Germinal center (tissue), 1 donor: ENCODE measurements at places on chromosomes 12 and 14.

DNA sequence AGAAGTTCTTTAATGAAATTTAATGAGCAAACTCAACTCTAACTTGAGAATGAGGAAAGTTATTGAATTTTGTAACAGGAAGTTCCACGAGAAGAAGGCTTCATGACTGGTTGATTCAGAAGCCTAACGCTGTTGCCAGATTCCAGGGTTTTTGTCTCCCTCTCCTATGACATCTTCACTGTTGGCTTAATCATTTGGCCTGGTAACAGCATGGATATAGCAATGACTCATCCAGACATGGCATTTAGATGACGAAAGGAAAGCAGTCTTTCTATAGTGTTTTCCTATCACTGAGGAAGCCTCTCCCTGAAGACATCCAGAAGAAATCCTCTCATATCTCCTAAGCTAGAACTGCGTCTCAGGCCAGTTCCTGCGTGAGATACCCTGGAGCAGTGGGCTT, 9.4 kb upstream of the KCNA1 start:
- DNase-seq, result no peak

- no peak for DNase-seq
Observed at GRCh38 chr12:106764738-106765137, 9.7 kb upstream of the RIC8B start.

- DNase-seq, result no peak
Observed at GRCh38 chr12:68842784-68843567, 35.0 kb downstream of the MDM2 start.

GRCh38 chr12:15289192-15289591, 33.1 kb upstream of the PTPRO start:
- DNase-seq, result no peak

DNA sequence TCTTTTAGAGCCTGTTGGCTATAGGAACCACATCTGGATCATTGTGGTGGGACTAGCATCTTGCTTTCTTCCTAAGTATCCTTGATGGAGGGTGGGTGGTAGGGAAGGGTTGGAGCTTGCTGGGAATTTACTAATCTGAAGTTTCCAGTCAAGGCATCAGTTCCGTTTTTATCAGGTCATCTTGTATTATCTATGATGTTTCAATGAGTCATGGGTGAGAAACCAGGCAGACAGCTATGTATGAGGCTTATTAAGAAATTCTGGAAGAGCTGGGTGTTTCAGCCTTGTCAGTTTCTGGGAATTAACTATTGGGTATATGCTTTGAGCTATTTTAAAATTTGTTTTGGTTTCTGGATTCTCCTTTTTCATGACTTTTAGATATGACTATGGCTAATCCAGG, 11.3 kb downstream of the TSFM start:
- DNase-seq, result no peak

GRCh38 chr12:73517859-73518258, 1019.8 kb upstream of the ATXN7L3B start:
- no peak for DNase-seq

DNA sequence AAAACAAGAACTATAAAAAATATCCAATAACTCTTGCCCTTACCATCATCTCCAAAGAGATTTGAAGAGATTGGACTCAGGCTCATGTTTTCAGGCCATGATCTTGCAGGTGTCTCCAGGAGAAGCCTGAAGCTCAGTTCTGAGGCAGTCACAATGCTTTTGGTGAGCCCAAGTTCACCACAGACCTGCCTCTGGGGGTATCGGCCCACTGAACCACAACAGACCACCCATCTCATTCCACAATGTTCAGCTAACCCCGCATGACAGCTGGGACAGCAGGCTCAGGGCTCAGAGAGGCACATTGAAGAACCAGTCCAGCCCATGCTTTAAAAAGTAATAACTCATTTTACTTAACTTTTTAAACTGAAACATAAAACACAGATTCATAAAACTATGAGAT, 28.3 kb upstream of the APOLD1 start:
- DNase-seq, result no peak

- DNase-seq, result no peak
Observed at GRCh38 chr12:21773263-21773741, 1.2 kb downstream of the KCNJ8 start.

DNA sequence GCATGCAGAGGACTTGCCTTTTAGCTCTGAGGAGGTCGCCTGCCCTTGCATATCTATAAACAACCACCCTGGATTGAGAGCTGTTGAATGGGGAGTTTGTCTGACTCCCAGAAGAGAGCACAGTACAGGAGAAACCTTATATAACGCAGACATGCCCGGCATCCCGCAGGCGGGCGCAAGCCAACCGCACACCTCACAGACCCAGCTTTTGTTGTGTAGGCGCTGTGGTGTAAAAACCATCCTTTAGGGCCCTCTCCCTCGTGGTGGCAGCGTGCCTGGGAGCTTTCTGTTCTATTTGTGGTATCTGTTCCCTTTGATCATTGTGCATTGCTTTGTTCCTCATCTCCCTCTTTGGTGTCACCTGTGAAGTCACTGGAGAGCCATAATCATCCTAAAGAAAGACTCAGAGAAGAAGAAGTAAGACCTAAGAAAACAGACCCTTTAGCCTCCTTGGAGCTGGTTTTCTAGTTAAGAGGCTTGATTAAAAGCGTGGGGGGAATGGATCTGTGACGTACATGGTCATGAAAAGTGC, 77.7 kb downstream of the ETV6 start:
- no peak for DNase-seq

GRCh38 chr12:46516238-46516932, 143.8 kb upstream of the SLC38A2 start:
- no peak for DNase-seq

GRCh38 chr14:90671382-90672234, 144.6 kb downstream of the TTC7B start:
- DNase-seq, result peak; percentile 19

DNA sequence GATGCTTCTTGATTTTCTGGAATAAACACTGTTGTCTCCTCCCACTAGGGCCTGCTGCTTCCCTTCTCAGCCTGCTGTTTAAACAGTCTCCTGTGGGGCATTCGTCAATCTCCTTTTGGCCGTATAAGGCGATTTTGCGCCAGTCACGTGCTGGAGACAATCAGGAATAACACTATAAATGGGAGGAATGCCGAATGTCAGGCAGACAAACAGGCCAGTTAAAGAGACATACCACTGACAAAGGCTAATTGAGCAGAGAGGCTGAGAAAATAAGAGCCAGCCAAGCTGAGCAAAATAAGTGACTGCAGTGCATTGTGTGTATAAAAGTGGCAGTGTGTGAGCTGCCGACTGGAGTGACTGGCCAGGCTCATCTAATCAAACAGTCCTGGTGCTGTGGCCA, 23.3 kb downstream of the DMAC2L start:
- no peak for DNase-seq

DNA sequence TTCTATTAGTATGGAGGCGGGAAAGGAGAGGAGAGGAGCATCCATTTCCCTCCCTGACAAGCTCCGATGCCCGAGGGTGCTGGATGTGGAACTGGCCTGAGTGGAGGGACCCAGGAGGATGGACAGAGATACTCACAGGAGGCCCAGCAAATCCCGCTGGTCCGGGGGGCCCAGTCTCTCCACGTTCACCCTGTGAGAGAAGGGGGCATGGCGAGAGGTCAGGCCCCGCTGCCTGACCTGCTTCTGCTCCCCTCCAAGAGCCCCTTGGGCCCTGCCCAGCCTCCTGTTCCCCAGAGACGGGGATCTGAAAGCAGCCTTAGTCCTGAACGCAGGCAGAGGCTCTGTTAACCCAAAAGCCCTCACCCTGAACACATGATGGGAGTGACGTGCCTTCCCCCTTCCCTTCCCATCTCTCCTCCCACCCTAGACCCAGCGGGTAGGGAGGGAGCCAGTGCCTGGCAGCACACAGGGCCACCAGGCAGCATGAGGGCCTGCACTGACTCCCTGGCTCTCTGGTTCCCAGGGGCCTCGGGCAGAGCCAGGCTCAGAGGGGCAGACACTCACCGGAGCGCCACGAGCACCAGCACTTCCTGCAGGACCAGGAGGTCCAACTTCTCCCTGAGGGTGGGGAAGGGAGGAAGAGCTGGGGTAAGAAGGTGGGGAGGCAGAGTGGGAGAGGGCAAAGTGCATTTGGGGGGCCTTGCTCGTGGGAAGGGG, 17.5 kb downstream of the TMEM106C start:
- no peak for DNase-seq

GRCh38 chr14:56159066-56159465, 40.9 kb downstream of the PELI2 start:
- DNase-seq, result no peak

DNA sequence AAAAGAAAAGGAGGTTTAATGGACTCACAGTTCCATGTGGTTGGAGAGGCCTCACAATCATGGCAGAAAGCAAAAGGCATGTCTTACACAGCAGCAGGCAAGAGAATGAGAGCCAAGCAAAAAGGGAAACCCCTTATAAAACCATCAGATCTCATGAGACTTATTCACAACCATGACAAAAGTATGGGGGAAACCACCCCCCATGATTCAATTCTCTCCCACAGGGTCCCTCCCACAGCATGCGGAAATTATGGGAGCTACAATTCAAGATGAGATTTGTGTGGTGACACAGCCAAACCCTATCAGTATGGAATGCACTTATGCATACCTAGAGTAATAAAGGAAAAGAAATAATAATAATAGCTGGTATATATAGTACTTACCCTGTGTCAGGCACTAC, 4.5 kb upstream of the GLIPR1 start:
- DNase-seq, result no peak

DNA sequence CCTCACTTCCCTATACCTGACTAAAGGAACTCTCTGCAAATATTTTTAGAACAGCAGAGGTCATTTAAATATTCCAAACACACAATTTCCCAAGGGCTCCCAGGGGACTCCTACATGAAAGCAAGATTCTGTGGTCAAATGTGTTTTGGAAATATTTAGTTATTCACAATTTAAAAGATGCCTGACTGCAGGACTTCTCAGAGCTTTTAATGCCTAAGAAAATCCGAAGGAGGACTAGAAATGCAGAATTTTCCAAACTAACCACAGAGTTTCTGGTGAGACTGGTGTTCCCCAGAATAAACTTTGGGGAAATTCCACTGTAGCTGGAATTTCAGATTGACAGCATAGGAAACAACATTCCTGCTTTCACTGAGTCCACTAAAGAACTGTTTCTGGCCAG, 84.8 kb upstream of the MAP1LC3B2 start:
- DNase-seq, result no peak

- DNase-seq, result peak; percentile 35
Observed at GRCh38 chr12:89493670-89494302, 30.8 kb downstream of the GALNT4 start.

- peak; percentile 22 for DNase-seq
Observed at GRCh38 chr14:38721822-38722431, 381.1 kb downstream of the SEC23A start.

DNA sequence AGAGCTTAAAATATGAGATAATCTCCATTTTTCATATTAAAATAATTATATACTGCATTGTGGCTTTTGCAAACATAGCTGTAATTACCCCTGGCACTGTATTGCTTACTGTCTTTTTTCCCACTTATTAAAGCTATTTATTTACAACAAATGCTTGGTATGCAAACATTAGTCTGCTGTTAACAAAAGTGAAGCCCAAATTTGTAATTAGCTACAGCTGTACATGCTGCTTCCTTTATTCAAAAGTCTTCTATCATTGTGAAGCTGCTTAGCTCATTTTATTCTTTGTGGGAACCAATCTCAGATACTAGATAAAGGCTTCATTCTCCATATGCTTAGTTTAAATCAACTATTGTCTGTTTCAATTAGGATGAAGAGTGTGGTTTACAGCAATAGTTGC, 425.8 kb upstream of the FOXG1 start:
- DNase-seq, result no peak
